ENCODE measurements at places on chromosomes 11 and 22.

- DNase-seq = no peak
Observed at GRCh38 chr11:121105063-121105480, 4.0 kb downstream of the TECTA start.

- DNase-seq = no peak
Observed at GRCh38 chr11:113023228-113023627, 62.0 kb downstream of the NCAM1 start.

- no peak for DNase-seq
Observed at GRCh38 chr11:31375879-31376278, 6.2 kb downstream of the DNAJC24 start.

- no peak for DNase-seq
Observed at GRCh38 chr11:69293087-69293486, 868 bp upstream of the MYEOV start.

DNA sequence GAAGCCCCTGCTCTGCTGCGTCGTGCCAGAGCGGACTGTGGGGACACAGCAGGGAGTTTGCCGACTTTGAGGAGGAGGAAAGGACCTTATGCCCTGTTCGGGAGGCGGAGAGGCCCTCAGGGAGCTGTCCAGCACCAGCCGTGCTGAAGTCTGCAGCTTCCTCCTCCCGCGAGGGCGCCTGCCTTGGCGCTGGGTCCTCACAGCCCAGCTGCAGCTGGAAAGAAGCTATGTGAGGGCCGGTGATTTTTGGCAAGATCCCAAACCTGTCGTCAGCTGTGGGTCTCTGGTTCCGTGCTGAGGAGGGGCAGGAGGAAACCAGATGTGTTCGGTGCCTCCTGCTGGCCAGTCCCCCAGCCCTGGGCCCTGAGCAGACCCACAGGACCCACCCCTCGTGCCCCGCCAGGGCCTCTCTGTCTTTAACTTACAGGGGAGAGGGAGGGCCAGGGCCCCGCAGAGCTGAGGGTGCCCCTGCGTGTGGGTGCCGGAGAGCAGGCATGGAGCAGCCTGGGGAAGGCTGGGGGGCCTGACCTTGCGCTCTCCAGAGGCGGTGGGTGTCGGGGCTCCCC lies 12.0 kb downstream of the BRSK2 start:
- no peak for DNase-seq

DNA sequence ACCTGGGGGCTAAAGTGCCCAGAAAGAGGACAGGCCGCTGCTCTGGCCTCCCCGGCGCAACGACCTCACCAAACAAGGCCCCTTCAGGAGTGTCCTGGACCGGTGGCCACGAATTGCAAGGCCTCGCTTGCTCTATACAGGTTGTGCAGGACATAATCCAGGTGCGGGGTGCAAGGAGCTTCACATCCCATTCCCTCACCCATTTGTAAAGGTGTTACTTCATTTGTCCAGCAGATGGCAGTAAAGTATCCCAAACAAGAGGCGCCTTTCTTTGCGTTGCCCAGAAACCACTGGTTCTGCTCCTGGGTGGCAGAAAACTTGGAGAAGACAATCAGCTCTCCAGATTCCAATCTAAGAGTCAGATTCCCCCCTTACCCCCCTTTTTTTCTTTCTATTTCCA lies 35.9 kb upstream of the PRDM11 start:
- no peak for DNase-seq

DNA sequence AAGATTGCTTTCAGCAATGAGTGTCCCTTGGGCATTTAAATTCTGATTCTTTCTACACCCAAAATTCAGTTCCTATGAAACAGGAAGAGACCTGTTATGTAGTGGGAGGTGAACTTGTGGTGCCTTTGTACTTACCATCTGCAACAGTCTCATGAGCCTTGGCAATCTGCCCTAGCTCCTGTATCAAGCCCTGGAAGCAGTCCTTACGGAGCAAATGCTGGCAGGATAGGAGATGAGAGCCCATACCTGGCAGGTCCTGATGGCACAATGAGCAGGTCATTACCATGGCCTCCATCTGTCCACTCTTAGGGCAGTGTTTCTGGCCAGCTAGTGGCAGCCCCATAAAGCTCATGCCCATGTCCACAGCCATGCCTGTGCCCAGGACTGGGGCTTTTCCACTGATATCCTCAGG lies 10.8 kb downstream of the TRIM66 start:
- no peak for DNase-seq

GRCh38 chr11:809287-810039 lies at the start of gene RPLP2:
Gene RPLP2, plus strand, starts transcription at chr11:809967. Its CDS starts 268 bp downstream, at chr11:810235.
- DNase-seq = peak; percentile 96

- DNase-seq = no peak
Observed at GRCh38 chr11:59243633-59244032, 30.9 kb upstream of the MPEG1 start.

DNA sequence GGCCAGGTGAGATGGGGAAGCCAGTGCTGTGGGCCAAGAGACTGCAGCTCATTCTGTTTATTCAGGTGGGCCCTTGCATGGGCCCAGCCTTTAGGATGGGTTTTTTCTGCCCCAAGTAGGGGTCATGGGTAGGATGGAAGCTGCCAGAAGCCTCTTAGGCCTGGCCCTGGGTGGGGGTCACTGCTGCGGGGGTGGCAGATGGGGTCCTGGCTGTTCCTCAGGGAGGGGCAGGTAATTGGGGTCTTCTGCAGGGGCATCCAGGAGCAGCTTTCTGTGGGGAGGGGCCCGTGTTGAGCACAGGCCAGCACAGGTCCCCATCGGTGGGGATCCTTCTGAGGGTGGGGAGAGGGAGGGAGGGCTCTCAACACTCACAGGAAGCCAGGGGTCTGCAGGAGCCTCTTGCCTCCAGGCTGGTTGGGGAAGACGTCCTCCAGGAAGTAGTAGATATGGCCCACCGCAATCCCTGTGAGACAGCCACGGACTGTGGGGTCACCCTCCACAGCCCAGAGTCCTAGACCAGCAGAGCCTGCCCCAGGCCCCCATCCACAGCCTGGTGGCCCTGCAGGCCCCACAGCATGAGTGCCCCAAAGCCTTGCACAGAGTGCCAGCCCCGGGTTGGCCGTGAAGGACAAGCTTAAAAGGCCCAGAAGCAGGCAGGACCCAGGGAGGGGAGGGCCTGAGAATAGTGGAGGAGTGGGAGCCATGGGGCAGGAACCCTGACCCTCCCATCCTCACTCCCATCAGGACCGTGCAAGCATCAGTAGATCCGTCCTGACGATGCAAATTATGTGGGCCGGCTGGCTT lies 1.9 kb downstream of the DERL3 start:
- no peak for DNase-seq

DNA sequence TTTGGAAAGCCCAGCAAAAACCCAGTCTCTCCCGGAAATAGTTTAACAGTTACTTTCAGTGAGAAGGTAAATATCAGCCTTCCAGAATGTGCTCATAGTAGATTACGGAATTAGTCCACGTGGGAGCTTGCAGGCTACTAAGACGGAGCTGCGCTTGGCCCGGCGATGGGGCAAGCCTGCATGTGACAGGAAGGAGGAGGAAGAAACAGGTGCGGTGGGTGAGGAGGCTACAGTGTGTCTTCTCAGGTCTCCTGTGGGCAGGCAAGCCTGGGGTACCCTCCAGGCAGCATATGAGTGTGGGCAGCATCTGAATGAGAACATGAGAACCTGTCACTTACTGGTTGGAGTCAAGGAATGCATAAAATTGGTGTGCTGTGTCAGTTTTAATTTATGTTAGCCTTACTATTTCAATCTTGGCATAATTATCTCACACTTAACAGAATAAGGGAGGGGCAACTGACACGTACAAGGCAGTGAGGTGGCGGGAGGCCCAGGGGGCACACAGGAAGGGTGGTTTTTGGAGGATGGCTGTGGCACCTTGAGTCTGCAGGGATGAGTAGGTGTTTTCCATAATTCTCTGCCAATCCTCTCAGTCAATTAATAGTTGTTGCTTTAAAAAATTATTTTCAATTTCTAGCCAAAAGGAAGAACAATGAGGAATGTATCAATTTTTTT lies 35.7 kb downstream of the CLMP start:
- DNase-seq = no peak

DNA sequence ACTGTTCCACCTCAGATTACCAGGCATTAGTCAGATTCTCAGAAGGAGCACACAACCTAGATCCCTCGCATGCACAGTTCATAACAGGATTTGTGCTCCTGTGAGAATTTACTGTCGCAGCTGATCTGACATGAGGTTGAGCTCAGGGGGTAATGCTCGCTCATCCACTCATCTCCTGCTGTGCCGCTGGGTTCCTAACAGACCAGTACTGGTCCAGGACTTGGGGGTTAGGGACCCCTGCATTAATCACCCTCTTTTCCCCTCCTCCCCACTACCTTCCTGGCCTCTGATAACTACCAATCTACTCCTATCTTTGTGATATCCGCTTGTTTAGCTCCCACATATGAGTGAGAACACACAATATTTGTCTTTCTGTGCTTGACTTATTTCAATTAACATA lies 83.5 kb upstream of the FSHB start:
- DNase-seq = no peak

DNA sequence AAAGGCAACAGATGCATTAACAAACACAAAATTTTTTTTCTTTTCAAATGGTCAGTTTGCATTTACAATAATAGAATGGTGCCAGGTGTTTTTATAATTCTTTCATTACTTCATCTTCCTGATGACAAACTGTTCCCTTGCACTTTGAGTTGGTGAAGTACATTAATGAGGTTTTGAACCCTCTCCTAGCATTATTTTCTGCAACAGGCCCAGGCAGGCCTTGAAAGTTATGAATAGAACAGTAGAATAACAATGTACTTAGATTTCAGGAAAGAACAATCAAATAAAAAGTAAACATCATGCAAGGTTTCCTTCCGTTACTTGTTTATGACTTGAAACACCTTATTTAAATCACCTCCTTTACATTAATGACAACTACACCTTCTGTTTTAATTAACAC lies 9.6 kb downstream of the BTG4 start:
- DNase-seq = no peak

GRCh38 chr11:120432056-120433018 lies 79.2 kb upstream of the GRIK4 start:
- no peak for DNase-seq

DNA sequence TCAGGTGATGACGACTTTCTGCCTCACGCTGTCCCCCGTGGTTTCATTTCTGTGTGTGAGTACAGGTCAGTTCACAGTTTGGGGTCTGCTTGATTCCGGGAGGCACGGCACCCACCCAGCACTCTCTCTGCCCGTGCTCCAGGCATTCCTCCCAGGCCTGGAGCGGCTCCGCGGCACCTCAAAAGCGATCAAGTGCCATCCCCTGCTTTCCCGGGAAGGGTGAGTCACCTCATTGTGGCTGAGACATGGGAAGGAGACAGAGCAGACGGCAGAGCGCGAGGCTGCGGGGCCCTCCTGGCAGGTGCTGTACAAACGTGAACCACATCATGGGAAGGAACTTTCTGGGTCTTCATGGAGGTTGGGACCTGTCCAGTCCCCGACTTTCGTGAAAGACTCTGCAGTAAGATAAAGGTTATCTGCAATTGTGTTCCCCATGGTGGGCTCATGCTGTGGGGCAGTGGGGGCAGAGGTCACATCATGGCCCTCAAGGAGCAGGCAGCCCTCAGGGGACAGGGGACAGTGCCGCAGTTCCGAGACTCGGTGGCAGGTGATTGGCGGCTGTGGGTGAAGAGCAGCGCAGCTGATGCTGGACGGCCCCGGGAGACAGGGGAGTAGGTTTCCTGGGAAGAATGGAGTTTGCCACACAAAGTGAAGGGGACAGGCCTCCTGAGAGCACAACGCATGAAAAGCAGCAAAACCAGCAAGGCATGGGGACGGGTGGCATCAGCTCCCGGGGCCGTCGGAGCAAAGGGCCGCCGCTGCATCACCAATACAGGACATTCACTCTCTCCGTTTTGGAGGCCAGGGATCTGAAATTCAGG lies 65.3 kb downstream of the CELSR1 start:
- DNase-seq = no peak

- no peak for DNase-seq
Observed at GRCh38 chr11:126146454-126147192, 64.8 kb downstream of the RPUSD4 start.

GRCh38 chr11:5989203-5989602 lies 2.4 kb upstream of the OR52L1 start:
- no peak for DNase-seq
